Activated CD4-positive, alpha-beta T cell treated with anti-CD3 and anti-CD28 coated beads, Interleukin-2, amount 50 U/mL, for 16 hours (primary cell): ENCODE measurements at places on chromosomes 1 and 21.

- DNase-seq, result no peak
Measured at GRCh38 chr1:201632364-201632952, 93.5 kb downstream of the NAV1 start.

- no peak for DNase-seq
Measured at GRCh38 chr1:172141341-172141881, 279.1 kb upstream of the C1orf105 start.

DNA sequence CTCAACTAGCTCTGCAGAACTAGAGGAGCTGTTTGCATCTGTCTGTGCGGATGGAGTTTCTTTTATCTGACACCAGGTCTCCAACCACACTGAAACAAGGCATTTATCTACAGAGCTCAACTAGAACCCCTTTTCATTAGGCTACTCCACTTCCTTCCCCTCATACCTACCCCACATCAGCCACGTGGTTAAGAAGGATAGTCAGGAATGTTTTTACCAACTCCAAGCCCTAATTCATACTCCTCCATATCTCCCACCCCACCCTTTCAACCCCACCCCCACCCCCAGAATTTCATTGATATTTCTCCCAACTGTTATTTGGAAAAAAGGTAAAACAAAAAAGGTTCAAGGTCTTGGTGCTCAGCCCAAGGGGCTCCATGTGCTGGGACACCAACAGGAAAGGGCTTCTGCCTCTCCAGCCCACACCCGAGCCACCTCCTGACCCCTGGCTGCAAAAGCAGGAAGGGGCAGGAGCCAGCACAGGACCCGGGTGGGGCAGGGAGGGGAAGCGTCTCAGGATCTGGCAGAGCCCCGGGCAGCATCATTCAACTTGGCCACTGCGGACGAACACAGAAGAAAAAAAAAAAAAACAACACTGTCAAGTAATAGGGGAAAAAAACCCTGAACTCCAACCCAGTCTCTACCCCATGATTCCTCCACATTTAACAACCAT, 7.0 kb downstream of the ENSA start:
- no peak for DNase-seq

DNA sequence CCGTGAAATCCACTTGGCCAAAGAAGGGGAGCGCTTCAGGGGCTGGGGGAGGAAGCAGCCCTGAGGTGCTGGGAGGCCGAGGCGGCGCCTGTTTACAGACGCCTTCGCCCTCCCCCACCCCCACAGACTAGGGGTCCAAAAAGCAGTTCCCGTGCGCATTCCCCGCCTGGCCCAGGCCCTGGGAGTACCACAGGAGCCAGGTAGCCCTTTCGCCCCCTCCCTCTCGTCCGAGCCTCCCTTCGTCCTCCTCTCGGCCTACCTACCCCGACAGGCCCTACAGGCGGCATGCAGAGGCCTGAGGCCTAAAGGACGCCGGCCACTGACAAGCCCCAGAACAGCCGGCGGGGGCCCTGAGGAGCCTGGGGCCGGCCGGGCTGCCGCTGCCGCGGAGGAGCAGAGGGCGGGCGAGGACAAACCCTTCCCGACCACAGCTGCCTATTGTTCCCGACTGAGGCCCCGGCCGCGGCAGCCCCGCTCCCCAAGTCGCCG, 522 bp downstream of the RC3H1 start:
- peak; percentile 34 for DNase-seq

DNA sequence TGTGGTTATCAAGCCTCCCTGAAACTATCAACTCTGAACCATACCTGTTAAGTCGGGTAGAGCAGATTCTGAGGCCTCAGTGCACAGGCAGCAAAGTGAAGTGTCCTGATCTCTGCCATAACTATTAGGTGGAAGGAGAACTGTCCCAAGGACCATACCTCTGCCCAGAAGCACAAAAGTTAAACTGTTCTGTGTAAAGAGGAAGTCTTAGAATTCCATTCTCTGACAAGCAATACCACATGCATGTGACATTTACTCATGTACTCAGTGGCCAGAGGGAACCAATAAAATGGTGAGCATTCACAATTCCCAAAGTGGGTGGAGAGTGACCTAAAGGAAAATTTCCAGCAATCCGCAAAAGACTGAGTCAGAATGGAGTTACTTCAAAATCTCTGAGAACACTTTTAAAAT, 61.0 kb downstream of the TOR3A start:
- no peak for DNase-seq

- no peak for DNase-seq
Measured at GRCh38 chr1:114269539-114269938, 115.9 kb upstream of the SYT6 start.

- DNase-seq, result no peak
Measured at GRCh38 chr1:211114446-211114845, 19.5 kb downstream of the KCNH1 start.

GRCh38 chr1:245334827-245335490, 180.2 kb downstream of the KIF26B start:
- DNase-seq, result no peak

GRCh38 chr1:56437959-56438358, 141.4 kb downstream of the PLPP3 start:
- DNase-seq, result no peak
